ENCODE measurements at places on chromosomes 1 and 21.

- DNase-seq: no peak
Measured at GRCh38 chr1:49297783-49298182, 521.1 kb upstream of the BEND5 start.

GRCh38 chr1:55346586-55346985 is 131.4 kb upstream of the USP24 start:
- no peak for DNase-seq

DNA sequence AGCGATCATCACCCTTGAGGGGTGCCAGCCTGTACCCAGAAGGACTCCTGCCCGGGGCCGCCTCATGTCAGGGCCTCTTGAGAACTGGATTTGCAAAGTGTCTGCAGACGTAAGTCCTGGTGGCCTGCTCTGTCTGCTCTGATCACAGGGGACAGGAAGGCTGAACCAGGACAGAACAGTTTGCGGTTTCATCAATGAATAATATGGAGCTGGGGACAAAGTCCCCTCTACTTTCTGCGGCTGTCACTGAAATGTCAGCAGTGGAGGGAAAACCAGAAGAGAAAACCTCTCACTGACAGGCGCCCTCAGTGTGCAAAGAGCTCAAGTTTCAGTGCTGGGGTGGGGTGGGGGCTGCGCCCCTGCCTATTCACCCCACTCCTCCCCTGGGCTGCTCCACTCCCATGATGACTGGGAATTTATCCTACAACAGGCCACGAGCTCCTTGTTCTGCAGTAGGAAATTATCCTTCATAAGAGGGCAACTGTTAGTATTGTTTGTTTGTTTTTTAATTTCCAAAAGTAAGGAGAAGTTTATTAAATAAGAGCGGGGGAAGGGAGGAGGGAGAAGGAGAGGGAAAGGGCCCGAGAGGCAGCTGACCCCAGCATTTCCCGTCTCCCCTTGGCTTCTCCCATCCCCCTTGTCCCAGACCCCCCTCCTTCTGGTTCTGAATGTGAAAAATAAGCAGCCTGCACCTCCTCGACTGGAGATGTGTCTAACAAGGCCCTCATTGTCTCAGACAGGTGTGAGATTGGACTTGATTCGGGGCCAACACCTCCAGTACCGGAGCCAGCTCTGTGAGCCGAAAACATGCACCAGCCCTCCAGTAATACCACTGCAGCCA is 149.2 kb downstream of the CLIC6 start:
- DNase-seq: no peak

GRCh38 chr1:214573386-214574318 is 22.2 kb upstream of the PTPN14 start:
- DNase-seq: no peak

DNA sequence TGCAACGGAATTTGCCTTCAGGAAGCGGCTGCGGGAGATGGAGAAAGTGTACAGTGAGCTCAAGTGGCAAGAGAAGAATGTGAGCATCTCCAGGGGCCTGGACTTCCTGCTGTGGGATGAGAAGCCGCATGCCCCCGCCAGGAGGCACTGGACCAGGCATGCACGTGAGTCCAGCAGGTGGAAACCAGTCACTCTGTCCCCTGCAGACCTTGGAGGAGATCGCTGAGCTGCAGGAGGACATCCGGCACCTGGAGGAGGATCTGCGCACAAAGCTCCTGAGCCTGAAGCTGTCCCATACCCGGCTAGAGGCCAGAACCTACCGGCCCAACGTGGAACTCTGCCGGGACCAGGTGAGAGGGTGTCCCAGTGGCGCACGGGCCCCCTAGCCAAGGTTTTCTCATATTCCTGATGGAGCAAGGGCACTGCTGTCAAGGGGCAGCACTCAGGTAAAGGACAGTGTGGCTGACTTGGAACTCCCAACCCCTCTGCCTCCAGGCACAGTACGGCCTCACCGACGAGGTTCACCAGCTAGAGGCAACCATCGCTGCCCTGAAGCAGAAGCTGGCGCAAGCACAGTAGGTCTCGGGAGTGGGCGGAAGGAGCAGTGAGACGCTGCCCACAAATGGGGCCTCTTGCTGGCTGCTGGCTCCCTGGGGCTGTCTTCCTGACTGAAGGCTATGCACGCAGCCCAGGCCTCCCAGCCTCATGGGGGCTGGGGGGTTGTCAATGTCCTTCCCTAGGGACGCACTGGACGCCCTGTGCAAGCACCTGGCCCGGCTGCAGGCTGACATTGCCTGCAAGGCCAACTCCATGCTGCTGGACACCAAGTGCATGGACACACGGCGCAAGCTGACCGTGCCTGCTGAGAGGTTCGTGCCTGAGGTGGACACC is 1.2 kb upstream of the ADPRS start:
- no peak for DNase-seq

- DNase-seq: no peak
Measured at GRCh38 chr1:153616917-153617311, 789 bp upstream of the S100A14 start.

- DNase-seq: no peak
Measured at GRCh38 chr1:69070660-69071373, 496.9 kb upstream of the LRRC7 start.

- no peak for DNase-seq
Measured at GRCh38 chr1:107935396-107936064, 29.4 kb downstream of the VAV3 start.

GRCh38 chr21:34950980-34951379 is 98.1 kb downstream of the RUNX1 start:
- no peak for DNase-seq

DNA sequence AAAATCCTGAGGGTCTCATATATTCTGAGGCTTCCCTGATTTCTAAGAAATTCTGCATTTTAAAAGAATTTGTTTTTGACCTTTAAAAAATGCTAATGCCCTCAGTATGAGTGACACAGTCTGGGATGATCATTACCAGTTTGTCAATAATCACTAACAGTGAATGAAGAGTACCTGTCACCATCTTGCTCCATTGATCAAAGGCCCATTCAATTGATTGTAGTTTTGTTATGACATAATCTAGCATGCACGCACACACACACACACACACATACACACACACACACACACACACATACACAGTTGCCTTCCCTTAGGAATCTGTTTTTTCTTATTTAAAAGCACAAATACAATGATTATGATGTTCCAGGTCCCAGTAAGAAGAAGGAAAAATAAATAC is 250.4 kb downstream of the NFIA start:
- no peak for DNase-seq

GRCh38 chr1:7343882-7344281 is 427.2 kb upstream of the VAMP3 start:
- DNase-seq: no peak

DNA sequence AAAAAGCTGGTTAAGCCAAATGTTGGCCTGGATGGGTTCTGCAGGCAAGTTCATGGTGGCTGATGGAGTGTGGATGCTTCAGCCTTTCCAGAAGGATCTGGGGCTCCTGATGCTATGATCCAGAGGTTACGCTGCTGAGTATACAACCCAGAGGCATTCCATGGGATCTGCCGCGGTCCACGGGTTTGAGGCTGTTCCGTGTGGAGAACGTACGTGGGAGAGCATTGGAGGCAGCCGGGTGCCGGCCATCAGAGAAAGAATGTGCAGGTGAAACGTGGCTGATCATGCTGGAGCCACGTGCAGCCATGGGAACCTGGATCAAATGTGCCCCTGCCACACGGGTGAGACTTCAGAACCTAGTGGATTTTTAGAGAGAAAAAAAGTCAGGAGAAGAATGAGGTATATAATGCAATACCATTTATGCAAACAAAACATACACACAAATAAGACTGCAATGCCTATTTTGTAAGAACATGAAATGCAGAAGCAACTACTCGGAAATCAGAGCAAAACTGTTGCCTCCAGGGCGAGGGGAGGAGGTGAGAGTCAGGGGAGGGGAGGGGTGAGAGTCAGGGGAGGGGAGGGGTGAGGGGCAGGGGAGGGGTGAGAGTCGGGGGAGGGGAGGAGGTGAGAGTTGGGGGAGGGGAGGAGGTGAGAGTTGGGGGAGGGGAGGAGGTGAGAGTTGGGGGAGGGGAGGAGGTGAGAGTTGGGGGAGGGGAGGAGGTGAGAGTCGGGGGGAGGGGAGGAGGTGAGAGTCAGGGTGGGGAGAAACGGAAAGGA is 116.5 kb upstream of the C1orf174 start:
- DNase-seq: no peak

DNA sequence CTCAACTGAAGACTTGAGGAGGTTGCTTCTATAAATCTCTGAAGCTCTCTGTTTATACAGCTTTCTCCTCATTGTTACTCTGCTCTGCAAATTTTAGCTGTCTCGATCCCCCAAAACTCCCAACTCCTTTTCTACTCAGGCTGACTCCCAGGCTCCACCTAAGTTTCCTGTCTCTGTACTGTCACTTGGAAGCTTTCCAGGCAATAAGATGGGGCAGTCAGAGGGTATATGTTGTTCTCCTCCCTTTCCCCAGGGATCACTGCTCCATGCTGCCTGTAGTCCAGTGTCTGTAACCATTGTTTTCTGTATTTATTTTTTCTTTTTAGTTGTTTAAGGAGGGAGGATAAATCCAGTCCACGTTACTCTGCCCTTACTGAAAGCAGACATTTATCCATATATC is 13.4 kb downstream of the TSNAX start:
- no peak for DNase-seq

DNA sequence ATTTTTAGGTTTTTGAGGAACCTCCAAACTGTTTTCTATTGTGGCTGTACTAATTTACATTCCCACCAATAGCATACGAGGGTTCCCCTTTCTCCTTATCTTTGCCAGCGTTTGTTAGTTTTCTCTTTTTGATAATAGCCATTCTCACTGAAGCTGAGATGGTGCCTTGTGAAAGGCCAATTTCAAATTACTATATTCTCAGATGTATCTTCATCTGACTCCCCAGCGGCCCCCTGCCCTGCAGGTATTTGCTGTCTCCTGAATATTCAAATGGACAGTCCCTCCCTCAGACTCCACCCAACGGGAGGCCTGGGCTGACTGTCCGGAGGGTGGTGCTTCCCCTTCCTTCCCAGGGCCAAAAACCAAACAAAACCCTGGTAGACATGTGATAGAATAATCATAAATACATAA is 33.5 kb upstream of the TARBP1 start:
- no peak for DNase-seq

- DNase-seq: no peak
Measured at GRCh38 chr1:93669369-93669768, 12.3 kb downstream of the BCAR3 start.

DNA sequence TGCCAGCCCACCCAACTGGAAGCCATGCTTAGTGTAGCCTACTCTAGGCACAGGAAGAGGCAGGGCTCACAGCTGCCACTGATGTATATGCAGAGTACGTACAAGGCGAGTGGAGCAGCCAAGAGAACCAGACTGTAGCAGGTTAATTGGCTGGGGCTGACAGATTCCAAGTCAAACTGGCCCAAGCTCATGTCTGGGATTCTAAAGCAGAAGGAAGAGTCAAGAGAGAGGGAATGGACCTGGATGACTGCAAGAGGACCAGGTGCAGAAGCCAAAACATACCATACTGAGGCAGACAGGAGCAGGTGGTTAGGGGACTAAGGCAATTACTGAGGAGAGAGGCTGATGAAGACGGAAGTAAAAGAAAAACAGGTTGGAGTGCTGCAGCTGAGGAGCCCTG is 51.3 kb upstream of the LRRN2 start:
- no peak for DNase-seq

GRCh38 chr1:60942291-60942690 is 140.1 kb upstream of the NFIA start:
- DNase-seq: no peak

All from HS-27A (cell line).